ENCODE measurements at places on chromosomes 5 and 9.

- no peak for DNase-seq
Measured at GRCh38 chr5:73391441-73391881, 57.1 kb downstream of the FOXD1 start.

- DNase-seq, result no peak
Measured at GRCh38 chr9:2928411-2928810, 84.5 kb upstream of the PUM3 start.

- DNase-seq, result no peak
Measured at GRCh38 chr5:140381972-140382371, 19.7 kb upstream of the ANKHD1 start.

- no peak for DNase-seq
Measured at GRCh38 chr5:156135531-156135930, 191.4 kb upstream of the SGCD start.

DNA sequence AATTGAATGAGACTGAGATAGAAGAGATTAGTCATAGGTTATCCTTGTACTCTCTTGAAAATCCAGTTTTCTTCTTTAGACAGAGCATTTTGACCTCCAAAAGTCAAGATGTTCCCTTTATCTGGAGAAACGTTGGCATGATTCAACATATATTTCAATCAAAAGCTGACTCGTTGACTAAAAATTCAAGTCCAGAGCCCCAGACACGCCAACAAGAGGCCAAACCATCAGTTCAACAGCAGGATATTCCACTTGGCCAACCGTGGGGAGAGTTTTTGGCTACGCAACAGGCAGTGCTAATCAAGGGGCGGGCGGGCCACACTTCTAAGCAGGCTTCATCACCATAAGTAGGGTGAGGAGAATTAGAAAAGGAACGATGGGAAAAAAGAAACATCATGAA is 119.1 kb downstream of the SLIT3 start:
- DNase-seq, result no peak

DNA sequence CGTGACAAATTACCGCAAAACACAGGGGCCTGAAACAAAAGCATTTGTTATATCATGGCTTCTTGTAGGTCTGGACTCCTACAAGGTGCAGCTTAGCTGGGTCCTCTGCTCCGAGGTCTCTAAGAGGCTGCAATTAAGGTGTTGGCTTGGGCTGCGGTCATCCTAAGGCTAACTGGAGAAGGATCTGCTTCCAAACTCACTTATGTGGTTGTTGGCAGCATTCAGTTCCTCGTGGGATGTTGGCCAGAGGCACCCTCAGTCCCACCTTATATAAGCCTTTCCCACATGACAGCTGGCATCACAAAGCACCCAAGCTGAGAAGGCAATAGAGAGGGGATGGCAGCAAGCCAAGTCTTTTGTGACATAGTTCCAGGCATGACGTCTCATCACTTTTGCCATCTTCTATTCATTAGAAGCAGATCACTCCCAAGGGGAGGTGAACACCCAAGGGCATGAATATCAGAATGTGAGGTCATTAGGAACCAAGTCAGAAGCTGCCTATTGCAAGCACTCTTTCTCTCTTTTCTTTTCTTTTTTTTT is 47.9 kb upstream of the ZBTB43 start:
- DNase-seq, result no peak

All from tongue (tissue), 3 donors.